ENCODE measurements at places on chromosomes 6 and 20.

GRCh38 chr6:145368075-145368474, 367.2 kb downstream of the EPM2A start:
- DNase-seq, result no peak

- DNase-seq, result no peak
Measured at GRCh38 chr6:113526995-113527394, 330.1 kb upstream of the MARCKS start.

DNA sequence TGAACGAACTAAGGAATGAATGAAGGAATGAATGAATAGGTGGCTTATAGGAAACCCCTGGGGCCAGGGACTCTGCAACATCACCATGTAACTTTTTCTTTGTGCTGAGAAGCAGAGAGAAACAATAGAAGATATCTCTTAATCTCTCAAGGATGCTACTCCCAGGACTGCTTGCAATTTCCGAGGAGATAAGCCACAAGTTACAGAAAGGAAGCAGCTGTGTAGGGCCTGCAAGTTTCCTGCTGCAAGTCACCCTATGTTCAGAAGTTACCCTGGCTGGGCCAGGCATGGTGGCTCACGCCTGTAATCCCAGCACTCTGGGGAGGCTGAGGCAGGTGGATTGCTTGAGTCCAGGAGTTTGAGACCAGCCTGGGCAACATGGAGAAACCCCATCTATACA, 7.3 kb upstream of the MAVS start:
- peak; percentile 76 for DNase-seq

DNA sequence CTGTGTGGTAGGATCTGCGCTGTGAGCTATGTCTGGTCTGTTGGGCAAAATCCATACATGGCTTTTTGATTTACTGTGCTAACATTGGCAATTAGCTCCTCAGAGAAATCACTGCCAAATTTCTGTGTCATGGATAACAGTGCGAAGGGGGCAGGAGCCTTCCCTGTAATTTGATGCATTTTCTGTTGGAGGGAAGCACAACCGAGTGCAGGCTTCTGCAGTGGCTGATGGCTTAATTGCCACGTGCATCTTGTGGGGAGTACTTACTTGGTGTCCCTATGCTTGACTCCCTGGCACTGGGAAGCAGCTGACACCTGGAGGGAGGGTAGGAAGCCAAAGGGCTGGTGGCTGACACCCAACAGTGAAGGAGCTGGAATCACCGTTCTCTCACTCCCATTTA, 99.3 kb upstream of the PROKR2 start:
- no peak for DNase-seq

GRCh38 chr20:41293269-41294037, 24.1 kb downstream of the ZHX3 start:
- DNase-seq, result no peak

- DNase-seq, result no peak
Measured at GRCh38 chr6:52106994-52107393, 19.6 kb upstream of the PKHD1 start.

DNA sequence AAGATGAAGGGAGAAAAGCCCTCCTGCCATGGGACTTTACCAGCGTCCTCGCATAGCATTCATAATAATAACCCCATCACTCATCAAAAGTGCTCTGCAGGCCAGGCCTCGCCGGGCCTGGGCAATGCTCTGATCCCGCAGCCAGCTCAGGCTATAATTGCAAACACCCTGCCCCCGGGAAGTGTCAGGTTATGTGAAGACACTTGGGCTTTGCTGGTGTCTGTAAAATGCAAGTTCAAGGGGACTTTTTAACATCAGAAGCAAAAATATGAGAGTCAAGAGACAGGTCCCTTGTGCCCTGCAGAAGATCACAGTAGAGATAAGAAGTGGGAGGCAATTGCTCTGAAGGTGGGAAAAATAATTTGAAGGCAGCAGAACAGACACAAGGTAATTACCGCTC, 381.0 kb downstream of the MAFB start:
- DNase-seq, result no peak

DNA sequence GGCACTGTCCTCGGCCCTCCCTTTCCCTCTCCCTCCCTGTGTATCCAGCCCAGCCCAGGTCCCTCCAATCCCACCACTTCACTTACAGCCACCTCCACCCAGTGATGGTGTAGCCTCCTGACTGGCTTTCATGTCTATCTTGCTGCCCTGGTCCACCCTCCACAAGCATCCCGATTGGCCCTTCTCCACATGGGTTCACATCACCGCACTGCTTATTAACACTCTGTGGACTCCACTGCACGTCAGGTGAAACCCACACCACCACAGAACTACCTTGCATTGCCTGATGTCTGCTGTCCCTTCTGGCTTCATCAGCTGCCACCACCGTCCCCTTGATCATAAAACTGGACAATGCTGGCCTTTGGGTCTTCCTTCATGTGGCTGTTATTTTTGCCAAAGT, 220.4 kb upstream of the ARID1B start:
- DNase-seq, result no peak

DNA sequence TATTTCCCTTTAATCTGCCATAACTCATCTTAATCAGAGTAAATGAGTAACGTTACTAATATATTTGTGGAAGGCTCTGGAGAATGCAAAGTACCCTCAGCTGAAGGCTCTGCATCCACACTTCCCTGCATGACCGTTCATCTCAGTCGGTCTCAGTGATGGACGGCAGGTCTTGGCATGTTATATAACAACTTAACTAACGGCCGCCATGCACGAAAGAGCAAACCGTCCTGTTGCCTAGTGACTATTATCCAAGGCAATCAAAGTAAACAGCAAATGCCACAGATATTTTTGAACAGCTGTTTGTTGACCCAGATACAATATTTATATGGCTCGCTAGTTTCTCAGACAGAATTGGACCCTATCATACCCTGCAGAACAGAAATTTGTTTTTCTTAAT, 194.9 kb upstream of the SMLR1 start:
- no peak for DNase-seq

- DNase-seq, result peak; percentile 64
Measured at GRCh38 chr20:32238483-32239425, 31.1 kb downstream of the POFUT1 start.

- no peak for DNase-seq
Measured at GRCh38 chr6:63441266-63441956, 121.6 kb upstream of the LGSN start.

DNA sequence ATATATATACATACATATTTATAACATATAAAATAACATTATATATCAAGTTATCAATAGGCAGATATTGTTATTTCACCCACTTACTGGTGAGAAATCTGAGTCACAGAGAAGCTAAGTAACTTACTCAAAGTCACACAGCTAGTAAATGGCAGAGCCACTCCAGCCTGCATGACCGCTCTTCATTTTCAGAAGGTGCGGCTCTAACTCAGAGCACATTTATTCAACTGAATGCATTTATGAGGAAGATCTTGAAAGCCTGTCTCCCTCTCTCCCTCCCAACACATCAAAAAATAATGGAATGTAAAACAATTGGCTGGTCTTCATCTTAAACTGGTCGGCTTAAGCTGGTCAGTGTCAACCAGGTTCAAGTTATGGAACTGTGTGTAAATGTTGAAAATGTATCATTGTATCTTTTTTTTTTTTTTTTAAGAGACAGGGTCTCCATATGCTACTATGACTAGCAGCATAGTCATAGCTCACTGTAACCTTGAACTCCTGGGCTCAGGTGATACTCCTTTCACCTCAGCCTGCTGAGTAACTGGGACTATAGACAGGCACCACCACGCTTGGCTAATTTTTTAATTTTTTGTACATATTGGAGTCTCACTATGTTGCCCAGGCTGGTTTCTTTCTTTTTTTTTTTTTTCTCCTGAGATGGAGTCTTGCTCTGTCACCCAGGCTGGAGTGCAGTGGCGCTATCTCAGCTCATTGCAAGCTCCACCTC, 70.7 kb upstream of the NCOA3 start:
- no peak for DNase-seq

DNA sequence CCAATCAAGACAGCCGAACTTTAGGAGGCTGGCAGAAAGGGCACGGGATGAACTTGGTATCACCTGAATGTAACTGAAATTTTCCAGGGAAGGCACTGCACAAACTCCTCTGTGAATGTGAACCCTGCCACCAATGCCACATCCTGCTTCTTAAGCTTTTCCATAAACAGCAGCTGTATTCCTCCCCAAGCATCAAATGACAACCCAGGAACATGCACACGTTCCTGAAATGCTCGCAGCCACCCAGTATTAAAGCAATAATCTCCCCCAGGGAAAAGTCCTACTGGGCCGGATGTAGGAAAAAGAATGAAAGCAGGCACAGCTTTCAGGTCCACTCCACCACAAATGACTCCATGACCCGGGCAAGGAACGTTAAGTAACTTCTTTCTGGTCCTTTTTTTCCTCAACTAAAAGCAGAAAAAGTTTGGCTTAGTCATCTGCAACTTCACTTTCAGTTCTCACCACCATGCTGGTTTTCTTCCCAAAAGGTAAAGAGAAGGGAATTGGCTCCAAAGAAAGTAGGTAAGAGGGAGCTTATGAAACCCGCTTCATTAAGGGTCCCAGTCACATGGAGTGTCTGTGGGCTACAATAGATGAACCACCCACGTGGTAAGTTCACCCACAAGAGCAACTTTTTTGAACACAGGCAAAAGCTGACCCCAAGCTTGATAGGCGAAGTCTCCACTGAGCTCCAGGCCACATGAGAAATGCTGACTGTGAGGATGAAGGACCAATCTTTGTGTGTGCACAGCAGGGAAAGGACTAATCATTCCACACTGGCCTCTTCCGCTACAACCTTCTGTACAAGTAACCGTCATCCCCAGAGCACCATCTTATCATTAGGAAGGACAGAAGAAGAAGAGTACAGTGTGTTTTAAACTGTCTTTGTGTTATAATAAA, 90.1 kb downstream of the HIVEP2 start:
- DNase-seq, result no peak

DNA sequence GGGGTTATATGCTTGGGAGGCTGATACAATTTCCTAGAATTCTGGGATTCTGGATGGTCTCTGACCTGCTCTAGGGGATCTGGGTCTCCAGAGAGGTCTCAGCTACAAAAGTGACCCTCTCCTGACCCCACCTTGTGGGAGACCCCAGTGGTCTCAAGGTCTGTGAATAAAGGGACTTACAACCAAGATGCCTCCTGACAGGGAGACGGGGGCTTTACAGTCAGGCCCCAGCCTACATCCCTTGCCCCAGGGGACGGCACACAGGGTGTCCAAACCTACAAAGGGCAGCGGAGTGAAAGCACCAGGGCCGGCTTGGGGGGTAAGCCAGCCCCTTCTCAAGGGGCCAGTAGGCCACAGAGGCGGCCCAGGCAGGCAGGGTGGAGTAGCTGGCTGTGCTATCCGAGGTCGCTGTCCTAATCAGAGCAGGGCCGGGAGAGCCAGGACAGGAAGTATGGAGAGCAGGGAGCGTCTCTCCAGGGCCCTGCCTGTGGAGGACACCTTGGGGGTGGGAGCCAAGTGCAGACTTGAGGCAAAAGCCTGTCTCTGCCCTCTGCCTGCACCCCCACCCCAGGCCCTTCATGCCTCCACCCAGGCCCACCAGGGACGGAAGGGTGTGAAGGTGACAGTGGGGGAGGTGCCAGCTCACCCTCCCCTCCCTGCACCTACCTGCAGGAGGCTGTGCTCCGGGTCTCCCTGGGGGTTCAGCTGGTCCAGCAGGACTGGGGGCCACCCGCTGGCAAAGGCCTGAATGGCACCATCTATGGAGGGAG, 3.5 kb downstream of the GFRA4 start:
- DNase-seq, result no peak

- no peak for DNase-seq
Measured at GRCh38 chr20:19841740-19842139, 83.7 kb downstream of the RIN2 start.

DNA sequence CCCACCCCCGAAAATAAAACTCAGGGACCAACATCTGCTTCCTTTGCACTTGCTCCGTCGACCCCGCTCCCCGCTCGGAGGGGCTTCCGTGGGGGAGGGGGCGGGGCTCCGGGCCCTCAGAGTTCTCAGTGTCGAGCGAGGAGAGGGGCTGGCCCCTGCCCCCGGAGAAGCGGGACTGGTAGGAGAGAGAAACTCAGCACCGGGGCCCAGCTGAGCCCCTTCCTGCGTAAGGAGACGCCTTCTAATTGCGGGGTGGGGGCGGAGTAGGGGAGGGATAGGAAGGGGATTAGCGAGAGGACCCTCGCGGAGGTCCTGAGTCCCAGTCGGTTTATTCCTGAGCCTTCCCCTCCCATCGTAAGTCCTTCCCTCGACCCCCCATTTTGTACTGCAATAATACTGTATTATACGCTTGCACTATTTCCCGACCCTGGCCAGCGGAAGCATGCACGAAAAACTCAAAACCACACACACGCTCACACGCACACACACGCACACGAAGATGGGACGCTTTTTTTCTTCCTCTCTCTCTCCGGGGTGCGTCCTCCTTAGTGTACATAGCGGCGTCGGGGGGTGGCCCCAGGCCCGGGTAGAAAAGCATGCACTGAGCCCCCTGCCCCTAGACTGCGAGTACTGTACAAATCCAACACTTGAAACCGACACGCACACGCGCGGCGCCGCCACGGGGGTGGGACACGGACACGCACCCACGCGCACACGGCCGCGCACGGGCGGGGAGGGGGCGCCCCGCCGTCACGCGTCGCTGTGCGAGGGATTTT, 22.1 kb upstream of the SLC22A7 start:
- no peak for DNase-seq

- no peak for DNase-seq
Measured at GRCh38 chr20:63531686-63532448, 5.3 kb downstream of the PTK6 start.

- peak; percentile 72 for DNase-seq
Measured at GRCh38 chr20:33653218-33653899, 8.8 kb upstream of the C20orf144 start.

- no peak for DNase-seq
Measured at GRCh38 chr20:39986173-39986904, 702.7 kb downstream of the MAFB start.

GRCh38 chr6:34025861-34026260, 120.0 kb downstream of the GRM4 start:
- DNase-seq, result no peak

DNA sequence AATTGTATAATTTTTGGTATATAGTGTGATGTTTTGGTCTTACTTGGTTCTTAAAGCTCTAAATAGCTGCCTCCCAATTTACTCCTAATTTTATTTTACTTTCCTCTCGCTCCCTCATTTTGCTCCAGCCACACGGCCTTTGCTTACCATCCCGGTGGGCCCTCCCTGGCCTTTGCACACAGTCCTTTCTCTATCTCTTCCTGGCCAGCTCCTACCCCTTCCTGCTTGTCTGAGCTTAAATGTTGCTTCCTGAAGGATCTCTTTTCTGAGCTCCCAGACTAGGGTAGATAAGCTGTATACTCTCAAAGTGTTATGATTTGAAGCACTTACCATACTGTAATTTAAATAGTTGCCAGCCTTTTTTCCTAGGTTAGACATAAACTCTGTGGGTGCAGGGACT, 121.7 kb downstream of the UTRN start:
- DNase-seq, result no peak
